ENCODE measurements at places on chromosomes 4 and X.

DNA sequence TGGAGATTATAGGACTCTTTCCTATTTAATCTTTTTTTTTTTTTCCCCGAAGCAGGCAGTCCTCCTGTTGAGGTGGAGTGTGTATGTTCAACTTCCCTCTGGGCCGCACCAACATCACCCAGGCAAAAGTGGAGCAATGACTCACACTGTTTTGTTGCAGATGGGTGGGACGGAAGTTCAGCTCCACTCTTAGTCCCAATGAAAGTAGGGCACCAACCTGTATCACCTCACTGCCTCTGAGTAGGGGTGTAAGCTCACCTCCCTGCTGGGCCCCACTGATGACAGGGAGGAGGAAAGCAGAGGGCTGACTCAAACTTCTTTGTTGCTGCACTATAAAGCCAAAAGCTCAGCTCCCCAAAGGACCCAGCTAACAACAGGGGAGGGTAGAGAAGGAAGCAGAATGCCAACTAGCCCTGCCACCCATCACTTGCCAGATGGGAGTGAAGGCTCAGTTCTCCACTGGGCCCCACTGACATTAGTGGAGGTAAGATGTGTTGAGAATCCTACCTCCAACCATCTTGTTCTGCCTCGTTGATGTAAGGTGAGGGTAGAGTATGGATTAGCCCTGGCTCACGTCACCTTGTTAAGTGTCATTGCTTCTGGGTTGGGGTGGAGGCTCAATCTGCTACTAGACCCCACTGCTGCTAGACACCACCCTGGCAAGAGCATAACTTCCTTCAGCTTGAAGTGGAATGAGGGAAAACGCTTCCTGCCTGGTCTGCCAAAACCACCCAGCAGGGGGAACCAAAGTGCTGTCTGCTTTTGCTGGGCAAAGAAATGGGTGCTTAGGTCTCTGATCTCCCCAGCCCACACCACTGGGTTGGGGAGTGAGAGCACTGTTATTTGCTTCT lies 14.1 kb downstream of the RPS6KA3 start:
- DNase-seq: peak; percentile 63

DNA sequence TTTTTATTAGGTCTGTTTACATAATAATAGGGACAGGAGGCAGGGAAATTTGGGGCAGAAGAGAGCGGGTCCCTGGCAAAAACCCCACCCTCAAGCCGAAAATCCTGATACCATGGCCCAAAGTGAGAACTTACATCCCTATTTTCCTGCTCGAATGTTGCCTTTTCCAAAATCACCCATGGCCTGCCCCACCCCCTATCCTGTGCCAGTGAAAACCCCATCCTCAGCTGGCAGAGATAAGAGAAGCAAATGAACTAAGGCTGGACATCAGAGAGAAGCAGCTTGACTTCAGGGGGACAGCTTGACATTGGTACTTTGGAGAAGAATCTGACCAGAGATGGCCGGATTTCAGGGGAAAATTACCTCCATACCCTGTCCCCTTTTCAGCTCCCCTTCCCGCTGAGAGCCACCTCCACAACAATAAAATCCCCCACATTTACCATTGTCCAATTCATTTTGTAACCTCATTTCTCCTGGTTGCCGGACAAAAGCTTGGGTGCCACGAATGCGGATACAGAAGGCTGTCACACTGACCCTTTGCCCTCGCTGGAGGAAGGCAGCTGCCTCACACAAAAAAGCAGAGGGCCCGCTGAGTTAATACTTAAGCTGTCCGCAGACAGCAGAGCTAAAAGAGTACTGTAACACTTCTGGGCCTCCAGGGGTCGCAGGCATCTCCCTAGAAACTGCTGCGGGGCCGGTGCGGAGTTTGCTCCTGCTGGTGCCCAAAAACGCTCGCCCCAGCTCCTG lies 196.2 kb downstream of the SNCA start:
- DNase-seq: no peak

DNA sequence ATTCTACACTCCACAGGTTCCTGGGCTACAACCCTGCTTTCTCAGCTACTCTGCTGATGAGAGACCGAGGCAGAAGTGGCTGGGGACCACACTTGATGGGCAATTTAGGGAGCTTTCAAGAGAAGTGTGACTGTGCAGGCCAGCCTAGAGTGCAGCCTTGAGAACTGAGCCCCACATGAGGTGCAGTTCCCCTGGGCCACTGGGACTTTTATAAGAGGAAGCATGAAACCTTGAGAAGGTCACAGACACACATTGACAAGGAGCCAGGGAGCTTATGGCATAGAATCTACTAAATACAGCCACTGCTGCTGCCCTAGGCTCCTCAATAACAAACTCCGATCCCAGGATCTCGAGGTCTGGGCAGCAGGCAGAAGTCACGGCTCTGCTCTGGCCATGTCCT lies 13.1 kb downstream of the C4orf50 start:
- no peak for DNase-seq

DNA sequence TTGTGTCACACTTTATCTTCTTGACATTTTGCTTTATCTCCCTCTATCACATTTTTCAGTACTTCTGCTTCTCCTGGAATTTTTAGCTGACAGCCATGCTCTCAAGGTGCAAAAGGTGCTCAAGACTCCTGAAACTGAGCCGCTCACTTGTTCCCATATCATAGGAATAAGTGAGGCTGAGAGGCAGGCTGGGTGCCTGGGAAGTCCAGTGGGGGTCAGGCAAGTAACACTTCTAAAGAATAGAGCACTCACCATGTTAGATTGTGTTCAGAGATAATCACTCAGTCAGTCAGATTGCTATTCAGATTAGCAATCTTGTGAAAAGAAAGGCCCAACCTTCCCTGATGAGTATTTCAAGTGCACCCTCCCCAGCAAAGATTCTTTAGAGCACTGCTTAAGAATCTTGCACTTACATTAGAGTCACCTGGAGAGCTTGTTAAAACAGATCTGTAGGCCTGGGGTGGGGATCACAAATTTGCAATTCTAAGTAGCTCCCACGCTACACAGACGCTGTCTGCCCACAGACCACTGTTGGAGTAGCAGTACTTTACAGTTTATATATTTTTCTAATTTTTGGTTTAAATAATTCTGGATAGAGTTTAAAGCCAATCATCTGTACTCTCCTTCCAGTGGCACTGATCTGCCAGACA lies 23.1 kb upstream of the LRAT start:
- DNase-seq: no peak
